ENCODE measurements at places on chromosomes 11 and 22.

DNA sequence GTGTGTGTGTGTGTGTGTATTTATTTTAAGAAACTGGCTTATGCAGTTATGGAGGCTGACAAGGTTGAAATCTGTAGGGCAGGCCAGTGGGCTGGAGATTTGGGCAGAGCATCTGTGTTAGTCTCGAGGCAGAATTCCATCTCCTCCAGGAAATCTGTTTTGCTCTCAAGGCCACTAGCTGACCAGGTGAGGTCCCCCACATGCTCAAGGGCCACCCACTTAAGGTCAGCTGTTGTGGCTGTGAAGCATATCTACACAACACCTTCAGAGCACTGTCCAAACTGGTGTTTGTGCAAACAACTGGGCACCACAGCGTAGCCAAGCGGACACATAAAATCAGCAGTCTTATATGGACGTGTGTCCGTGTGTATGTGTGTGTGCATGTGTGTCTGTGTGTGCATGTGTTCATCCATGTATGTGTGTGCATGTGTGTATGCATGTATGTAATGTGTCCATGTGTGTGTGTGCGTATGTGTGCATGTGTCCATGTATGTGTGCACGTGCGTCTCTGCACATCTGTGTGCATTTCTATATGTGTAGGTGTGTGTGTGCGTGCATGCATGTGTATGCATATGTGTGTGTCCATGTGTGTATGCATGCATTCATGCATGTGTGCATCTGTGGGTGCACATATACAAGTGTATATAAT is 400.9 kb downstream of the BRD1 start:
- DNase-seq: no peak

- DNase-seq: no peak
These were observed 33.5 kb upstream of the CD44 start for GRCh38 chr11:35105319-35106079.

- no peak for DNase-seq
These were observed 43.3 kb downstream of the SESN3 start for GRCh38 chr11:95187723-95188122.

DNA sequence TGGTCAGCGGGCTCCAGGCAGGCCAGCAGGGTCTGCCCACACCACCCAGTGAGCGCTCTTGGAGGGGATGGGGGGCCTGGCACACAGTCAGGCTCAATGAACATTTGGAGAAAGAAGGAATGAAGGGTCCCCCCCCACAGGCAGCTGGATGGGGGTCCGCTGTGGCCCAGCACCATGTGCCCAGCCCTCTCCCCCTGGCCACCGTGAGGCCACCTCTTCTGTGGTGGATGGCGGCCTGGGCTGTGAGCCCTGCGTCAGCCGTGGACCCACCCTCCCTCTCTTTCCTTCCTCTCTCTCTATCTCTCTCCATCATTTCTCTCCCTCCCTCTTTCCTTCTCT is 35.1 kb upstream of the MUC5AC start:
- no peak for DNase-seq

DNA sequence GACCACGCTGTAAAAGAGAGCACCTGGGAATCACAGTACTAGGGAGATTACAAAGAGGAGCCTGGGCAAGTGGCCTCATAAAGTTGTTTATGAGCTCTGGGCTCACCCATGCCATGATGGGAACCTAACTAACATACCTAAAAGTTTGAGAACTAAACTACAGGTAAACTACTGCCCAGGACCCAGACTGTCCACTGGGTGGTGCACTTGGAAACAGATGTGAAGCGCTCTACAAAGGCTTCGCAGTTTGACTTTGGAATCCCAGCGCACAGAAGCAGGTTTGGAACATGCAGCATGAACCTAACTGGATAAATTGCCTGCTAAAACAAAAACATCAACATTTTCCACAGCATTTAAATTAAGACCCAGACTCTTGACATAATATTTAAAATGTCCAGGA is 418.6 kb downstream of the FAM181B start:
- no peak for DNase-seq

All from CD8-positive, alpha-beta memory T cell (primary cell).